ENCODE measurements at places on chromosomes 5 and 9. TPM values are rescaled to one million over a fixed set of nuclear protein-coding genes. Genes with fewer than 3 reads are reported as not detected.

- DNase-seq, result no peak
These were observed 596.9 kb upstream of the CYLC2 start for GRCh38 chr9:102398205-102398604.

DNA sequence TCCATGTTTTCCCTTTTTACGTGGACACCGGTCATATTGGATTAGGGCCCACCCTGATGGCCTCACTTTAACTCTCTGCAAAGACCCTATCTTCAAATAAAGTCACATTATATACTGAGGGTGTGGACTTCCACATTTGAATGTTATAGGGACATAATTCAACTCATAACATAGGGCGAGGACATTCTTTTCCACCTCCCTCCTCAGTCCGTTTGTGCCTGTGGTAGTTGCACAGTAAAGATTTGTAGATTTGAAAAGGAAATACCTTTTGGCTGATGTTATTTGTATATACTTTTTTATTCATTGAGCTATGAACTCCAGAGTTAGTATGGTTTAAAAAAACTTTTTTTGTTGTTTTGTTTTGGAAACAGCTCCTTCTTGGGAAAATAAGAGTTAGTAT lies 51.0 kb upstream of the DHFR start:
- no peak for DNase-seq

GRCh38 chr9:113955076-113955752 lies 79.1 kb downstream of the ZNF618 start:
- no peak for DNase-seq

- DNase-seq, result peak; percentile 47
These were observed 88.9 kb upstream of the TYRP1 start for GRCh38 chr9:12604164-12604821.

- no peak for DNase-seq
These were observed 251.8 kb upstream of the DMRT1 start for GRCh38 chr9:589723-590122.

The PDCD1LG2 gene
- not detected for total RNA-seq

DNA sequence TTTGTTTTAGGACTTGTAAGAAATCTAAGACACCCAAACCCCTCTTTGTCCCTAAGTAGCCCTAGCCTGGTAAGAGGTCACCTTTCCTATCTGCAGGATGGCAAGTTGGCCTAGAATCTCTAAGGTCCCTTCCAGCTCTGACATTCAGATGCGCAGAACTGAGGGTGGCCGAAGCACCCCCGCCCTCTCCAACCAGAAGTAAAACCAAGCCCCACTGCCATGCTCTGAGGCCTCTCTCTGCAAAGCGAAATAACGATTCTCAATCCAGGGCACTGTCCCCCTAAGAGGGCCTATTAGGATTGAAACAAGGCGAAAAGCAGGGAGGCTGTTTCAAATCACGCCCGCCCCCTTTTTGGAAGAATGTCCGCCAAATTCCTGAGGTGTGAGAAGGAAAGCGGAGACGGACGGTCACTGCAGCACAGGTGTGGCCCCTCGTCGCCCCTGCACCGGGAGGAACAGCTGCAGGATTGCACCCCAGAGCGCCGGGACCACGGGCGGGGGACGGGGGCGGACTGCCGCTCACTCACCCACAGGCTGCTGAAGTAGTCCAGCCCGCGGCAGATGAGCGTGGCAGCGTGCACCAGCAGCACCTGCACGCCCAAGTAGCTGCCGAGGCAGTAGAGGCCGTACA lies 824 bp downstream of the TMEM245 start:
- peak; percentile 16 for DNase-seq

The GABRB2 gene
- total RNA-seq, result 3.3 TPM

- no peak for DNase-seq
These were observed 49.2 kb upstream of the KIAA1958 start for GRCh38 chr9:112437406-112437805.

GRCh38 chr5:143229896-143230675 lies 173.4 kb downstream of the NR3C1 start:
- no peak for DNase-seq

The PLEKHG4B gene
- total RNA-seq, result 20.1 TPM

The TMEM174 gene
- not detected for total RNA-seq

DNA sequence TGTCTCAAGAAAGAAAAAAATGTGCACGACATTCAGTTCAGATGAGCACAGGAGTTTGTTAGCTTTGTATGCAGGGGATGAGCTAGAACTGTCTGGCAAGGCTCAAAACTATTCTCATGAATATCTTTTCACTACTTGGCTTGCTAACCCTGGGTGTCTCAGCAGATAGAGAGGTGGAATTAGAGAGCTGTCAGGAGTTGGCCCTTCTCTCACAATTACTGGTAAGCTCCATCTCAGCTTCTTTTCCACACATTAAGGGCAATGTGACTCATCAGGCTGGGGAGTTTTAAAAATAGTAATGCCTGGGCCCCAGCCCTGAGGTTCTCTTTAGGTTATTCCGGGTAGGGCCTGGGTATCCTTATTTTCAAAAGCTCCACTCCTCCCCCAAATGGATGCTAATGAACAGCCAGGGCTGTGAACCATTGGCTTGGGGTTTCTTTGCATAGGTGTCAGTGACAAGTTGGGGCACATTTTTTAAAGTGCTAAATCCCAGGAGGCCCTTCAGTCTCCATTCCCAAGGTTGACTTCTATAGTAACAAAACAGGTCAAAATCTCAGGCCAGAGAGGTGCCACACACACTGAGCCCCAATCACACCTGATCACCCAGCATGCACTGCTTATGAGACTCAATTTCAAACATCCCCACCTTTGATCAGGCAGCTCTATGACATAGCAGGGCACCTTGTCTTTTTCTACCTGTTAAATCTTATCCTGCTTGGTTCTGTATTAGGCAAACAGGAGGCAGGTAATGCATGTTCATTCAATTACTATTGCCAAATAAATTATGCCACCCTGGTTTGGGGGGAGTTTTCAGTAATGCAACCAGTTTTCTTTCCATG lies 239.7 kb upstream of the DAP start:
- DNase-seq, result no peak

DNA sequence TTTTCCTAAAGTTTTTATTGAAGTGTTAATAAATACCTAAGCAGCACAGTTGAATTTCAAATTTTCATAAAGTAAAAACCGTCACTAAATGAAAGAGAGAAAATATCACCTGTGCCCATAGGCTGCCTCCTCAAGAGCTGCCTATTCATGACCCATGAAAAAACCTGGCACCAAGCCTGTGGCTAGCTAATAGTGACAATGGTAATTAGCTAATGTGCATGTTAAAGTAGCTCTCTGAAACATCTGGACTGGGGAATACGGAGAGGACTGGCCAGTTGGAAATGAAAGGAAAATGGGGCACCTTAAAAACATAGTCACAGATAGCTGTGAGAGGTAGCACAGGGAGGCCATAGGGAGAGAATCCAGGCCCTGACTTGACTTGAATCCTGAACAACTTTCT lies 5.4 kb upstream of the GNE start:
- DNase-seq, result no peak

The ARSI gene
- total RNA-seq, result 3.3 TPM

GRCh38 chr5:8756498-8757084 lies 789.3 kb downstream of the SEMA5A start:
- DNase-seq, result peak; percentile 48

The TSTD2 gene
- total RNA-seq, result 25.9 TPM

- DNase-seq, result peak; percentile 32
These were observed 47.1 kb downstream of the EHMT1 start for GRCh38 chr9:137665697-137666512.

The SYNPO gene
- total RNA-seq, result 2.7 TPM

- peak; percentile 78 for DNase-seq
These were observed 210.1 kb downstream of the PSAT1 start for GRCh38 chr9:78507037-78507436.

- DNase-seq, result no peak
These were observed 96.3 kb downstream of the CD180 start for GRCh38 chr5:67100301-67100700.

DNA sequence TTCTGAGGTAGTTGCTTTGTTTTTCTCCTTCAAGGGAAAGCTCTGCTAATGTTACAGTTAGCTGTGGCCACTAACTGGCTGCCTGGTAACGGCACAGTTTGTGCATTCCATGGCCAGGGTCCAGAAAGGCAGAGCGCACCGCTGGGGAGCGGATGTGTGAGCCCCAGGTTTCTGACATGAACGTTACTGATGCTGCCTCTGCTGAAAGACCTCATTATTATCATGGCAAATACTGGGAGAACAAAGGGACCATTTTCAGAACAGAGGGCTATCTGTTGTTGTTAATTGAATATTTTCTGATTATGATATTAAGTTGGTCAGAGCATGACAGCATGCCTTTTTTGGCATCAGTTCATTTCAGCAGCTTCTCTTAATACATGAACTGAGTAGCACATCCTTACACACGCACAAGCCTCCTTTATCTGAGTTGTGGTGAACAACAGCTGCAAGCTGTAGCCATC lies 134.1 kb downstream of the NUDT12 start:
- DNase-seq, result peak; percentile 91

- DNase-seq, result no peak
These were observed 244.7 kb downstream of the SPOCK1 start for GRCh38 chr5:137254119-137255090.

The NXNL2 gene
- total RNA-seq, result 0.56 TPM

DNA sequence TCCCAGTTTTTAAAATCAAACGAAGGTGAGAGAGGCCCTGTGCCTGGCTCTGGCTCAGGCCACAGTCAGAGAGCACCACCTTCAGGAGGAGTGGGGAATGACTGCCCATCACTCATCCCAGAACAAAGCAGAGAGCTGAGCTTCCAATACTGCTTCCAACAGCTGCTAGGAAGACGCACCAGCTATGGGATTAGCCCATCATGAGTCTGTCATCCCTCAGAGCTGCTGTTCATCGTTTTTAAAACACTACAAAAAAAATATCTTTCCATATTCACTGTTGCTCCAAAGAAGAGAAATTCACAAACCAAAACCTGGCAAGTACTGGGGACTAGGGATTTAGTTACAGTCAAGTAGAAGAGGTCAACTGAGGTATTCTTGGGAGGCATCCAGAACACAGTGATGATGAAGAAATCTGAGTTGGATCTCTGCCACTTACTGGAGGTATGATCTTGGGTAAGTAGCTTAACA lies 102.4 kb downstream of the CDK5RAP2 start:
- peak; percentile 96 for DNase-seq

The KCNV2 gene
- not detected for total RNA-seq

DNA sequence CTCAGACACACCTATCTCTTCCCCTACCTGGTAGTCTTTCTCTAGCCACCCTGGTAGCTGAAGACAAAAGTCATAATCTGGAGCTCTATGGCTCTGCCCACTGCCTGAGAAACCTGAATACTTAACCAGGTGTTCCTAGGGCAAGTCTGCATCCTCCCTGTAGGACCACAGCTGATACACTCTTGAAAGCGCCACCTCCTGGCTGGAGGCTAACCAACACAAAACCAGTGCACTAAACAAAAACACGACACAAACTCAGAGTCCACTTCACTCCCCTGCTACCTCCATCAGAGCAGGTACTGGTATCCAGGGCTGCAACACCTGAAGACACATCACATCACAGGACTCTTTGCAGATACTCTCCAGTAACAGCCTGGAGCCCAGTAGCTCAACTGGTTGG lies 84.6 kb upstream of the ANXA1 start:
- no peak for DNase-seq

DNA sequence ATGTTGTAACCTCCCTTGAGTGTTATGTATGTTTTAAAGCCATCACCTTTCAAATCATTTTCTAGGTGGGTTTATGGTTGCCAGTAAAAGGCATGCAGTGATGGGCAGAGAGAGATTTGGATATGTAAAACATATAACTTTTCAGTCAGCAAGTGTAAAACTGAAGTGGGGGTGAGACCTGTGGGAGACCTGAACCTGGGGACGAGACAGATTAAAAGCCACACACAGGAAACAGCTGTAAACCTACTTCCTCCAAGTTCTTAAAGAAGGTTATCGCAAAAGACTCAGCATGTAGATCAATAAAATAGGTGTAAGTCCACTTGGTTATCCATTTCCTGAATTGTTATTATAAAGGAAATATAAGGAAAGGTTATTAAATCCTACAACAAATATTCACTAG lies 76.6 kb downstream of the YIPF5 start:
- no peak for DNase-seq

The SOHLH1 gene
- total RNA-seq, result not detected

- DNase-seq, result no peak
These were observed 119.5 kb upstream of the TNC start for GRCh38 chr9:115237385-115237998.

GRCh38 chr9:107694390-107694789 lies 204.8 kb upstream of the KLF4 start:
- DNase-seq, result no peak

DNA sequence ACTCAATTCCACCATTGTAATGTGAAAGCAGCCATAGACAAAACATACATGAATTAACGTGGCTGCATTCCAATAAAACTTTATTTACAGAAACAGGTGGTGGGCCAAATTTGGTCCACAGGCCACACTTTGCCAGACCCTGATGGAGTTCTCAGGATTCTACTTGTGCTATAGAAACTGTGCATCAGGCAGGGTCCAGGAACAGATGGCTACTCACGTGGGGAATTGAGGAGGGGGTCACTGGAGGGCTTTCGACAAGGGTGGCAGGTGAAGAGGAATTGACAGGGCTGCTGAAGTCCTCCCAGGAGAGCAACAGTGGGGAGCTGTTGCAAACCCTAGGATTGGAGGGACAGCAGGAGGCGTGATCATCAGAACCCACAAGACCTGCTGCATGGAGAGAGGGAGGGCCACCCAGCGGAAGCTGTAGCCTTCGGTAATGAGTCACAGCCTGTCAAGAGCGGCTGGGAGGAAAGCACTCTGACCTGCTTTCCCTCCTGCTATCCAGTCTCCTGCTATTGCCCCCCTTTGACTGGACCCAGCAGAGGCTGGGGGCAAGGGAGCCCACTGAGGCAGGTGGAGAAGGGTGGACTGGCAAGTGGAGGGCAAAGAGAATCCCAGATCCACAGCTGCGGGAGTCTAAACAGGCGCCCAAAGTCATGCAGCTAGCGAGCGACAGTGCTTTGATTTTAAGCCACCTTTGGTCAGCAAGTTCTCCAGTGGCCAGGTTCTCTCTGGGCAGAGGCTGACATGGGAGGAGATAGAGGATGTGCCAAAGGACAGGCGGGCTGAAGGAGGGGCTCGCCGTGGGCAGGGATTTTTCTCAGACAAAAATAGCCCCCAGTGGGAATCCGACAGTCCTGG lies 138.3 kb upstream of the SMIM23 start:
- DNase-seq, result peak; percentile 65

DNA sequence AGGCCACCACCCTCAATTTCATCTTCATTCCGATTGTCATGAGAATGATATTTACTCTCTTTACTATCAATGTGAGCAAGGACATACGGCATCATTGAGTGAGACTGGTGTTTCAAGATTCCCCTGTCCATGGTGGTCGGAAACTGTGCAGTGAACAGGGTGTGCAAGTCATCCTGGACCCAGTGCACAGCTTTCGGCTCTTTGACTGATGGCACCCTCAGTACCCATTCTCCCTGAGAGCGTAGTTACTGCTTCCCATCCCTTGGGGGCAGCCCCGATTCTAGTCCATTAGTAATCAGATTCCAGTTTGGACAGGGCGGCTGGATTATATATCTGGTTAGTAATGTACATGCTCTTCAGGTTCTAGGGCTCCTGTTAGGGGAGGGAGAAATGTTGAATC lies 61.7 kb upstream of the SUB1 start:
- DNase-seq, result no peak

Measured in cardiac muscle cell (in vitro differentiated cells and primary cell).